BE2C (cell line): ENCODE measurements at places on chromosomes 3 and 15.

DNA sequence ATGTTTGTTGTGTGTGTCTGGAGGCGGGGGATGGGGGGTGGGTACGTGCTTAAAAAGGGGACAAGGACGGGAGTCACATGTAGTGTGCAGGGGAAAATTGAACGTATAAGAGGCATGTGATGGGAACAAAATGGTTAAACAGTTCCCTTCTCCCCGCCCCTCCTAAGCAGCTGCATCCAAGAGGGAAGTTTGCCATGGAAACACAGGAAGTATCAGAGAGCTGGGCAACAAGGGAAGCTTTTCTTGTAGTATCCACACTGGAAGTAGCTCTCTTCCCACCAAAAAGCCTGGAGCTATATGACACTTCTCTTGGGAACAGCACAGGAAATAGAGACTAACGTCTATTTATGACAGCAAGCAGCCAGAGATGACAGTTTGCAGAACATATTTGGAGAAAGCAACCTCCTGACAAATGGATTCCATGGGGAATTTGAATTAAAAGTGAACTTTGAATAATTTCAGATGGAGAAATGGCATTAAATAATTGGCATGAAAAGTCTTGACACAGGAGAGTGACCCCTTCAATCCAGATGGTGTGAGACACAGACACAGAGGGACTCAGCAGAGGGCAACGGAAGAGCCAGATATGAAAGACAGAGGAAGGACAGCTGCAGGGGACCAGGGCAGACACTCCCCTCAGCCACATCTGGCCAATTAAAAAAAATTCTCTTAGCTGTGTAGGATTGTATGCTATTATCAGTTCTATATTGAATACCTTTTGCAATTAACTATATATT, 294.2 kb upstream of the TBL1XR1 start:
- peak; percentile 34 for DNase-seq

- no peak for DNase-seq
Measured at GRCh38 chr3:103059432-103059831, 624.6 kb downstream of the ZPLD1 start.

DNA sequence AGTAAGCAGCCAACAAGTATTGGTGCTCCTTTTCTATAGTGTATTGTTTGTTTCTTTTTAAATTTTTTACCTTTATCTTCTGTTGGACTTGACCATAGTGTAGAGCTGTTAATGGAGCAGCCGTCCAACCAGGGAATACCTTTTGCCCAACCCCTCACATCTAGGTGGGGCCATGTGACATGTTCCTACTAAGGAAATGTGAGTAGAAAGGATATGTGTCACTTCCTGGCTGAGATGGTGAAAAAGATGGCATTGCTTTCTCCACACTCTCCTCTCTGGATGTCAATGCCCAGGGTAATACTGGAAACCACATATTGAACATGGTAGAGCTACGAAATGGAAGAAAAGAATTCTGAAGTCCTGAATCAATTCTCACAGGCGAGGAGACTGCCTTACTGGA, 218.8 kb downstream of the TBL1XR1 start:
- no peak for DNase-seq

GRCh38 chr3:34015204-34016142, 217.0 kb downstream of the PDCD6IP start:
- DNase-seq: no peak

GRCh38 chr3:60610441-60611112, 640.7 kb downstream of the FHIT start:
- DNase-seq: no peak

- DNase-seq: no peak
Measured at GRCh38 chr3:117610156-117610555, 900.6 kb downstream of the TUSC7 start.

DNA sequence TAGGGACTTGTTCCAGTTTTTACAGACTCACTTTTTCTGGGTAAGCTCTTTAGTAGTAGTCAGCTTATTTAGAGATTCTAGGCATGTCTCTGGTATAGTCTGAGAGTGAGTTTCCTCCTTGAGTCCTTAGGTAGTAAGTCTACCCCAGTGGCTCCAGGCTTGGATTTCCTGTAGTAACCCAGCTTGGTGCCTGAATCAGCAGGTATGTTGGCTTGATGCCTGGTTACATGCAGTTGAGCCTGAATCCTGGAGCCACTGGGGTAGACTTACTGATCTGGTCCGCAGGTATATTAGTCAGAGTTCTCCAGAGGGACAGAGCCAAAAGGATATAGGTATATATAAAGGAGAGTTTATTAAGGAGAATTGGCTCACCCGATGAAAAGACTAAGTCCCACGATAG, 85.8 kb upstream of the RBMS3 start:
- no peak for DNase-seq

DNA sequence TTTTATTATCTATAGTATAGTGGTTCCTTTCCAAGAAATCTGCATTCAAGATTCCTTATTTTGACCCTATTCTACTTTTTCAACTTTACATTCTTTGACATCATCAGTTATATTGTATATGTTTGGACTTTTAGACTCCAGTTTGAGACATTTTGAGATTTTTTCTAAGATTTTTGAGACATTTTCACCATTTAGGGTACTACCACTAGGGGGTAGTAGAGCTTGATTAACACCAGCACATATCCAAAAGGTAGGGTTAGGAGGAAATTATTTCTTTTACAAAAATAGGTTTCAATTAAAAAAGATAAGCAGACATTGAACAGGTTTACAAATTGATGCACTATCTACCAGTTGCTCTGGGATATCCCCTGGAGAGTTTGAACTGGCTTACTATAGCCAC, 262.5 kb downstream of the SCAPER start:
- no peak for DNase-seq

DNA sequence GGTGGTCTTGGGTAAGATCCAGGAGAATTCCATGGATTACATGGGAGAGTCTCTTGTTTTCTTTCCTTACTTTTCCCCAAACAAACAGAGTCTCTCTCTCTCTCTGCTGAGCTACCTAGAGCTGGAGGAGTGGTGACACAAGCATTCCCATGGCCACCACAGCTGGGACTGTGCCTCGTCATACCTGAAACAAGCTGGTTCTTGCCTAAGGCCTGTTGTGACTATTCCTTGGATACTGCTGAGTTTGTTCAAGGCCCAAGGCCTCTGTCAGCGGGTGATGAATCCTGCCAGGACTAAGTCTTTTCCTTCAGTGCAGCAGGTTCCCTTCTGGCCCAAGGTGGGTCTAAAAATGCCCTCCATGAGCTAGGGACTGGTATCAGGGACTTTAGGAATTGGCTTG, 378.1 kb upstream of the ZNF385D start:
- no peak for DNase-seq

- DNase-seq: no peak
Measured at GRCh38 chr3:44468572-44469520, 8.6 kb downstream of the ZNF445 start.

DNA sequence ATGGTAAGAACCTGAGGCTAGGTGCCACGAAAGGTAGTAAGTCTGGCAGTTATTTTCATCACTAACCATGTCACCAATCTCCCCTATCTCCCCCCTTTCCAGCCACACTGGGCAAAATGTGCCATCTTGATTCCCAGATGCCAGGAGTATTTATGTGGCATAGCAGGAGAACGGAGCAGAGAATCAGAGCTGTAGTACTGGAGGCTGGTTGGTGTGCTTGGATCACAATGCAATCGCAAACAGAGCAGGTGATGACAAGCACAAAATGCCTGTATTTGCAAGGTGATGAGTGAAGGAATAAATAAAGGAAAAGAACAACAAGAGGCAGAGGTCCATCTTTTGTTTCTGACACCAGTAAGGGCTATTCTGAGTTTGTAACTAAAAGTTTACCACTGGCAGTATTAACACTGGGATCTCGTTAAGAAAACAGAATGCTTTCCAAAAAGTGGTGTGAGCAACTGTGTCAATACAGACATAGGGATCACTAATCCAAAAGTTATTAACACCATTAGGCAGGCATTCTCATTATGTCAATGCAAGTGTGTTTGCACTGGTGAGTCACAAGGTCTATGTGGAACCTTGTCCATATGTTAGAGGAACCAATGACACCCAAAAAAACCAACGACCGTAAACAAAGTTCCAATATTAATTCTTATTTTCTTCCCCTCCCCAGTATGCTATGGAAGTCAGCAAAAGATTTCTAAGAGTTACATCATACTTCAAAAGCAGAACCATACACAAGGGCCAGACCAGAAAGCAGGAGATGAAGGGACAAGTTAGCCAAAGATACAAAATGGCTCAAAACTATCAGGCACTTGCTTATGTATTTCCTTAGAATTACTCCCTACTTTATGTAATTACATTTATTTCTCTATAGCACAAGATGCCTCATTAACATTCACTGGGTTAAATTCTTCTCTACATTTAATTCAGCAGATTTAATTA, 556.6 kb downstream of the FOXP1 start:
- DNase-seq: no peak
